Activated CD8-positive, alpha-beta memory T cell treated with anti-CD3 and anti-CD28 coated beads for 4 hours (primary cell): ENCODE measurements at places on chromosomes 12 and 14.

- DNase-seq, result no peak
Measured at GRCh38 chr14:89616425-89616824, 199.4 kb upstream of the FOXN3 start.

- no peak for DNase-seq
Measured at GRCh38 chr14:75249958-75250336, 28.7 kb upstream of the FOS start.

DNA sequence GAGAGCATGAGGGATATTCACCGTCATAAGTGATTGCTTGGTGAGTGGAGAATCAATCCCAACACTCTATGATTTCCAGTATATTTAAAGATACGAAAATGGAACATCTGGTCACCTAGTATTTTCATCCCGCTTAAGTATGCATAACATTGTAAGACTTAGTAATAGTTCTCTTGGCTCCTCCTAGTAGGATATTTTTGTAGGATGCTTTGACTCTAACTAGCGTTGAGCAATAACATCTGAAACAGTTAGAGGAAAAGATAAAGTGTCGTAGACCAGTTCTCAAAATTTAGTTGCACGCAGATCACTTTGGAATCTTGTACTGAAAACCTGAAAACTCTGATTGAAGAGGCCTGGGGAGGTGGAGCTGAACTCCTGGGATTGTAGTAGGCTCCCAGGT lies 7.6 kb downstream of the SAMD4A start:
- no peak for DNase-seq

DNA sequence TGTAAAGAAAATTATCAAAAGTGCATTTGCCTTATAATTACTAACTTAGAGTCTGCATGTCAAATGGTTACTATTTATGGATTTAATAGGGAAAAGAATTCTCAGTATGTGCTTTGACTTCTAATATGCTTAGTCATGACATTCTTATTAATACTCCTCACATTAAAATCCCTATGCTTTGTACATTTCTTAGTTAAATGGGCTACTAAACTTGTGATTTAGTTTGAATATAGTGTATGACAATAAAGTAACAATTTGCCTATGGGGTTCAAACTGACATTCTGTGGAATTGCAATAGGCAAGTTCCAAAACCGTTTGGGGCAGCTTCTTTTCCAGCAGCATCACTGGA lies 361.9 kb upstream of the TMTC1 start:
- no peak for DNase-seq
